ENCODE measurements at places on chromosomes 1 and 21. TPM values are rescaled to one million over a fixed set of nuclear protein-coding genes. Genes with fewer than 3 reads are reported as not detected.
A peak's percentile ranks its signal among the peaks of the same experiment; 100 is the strongest.

DNA sequence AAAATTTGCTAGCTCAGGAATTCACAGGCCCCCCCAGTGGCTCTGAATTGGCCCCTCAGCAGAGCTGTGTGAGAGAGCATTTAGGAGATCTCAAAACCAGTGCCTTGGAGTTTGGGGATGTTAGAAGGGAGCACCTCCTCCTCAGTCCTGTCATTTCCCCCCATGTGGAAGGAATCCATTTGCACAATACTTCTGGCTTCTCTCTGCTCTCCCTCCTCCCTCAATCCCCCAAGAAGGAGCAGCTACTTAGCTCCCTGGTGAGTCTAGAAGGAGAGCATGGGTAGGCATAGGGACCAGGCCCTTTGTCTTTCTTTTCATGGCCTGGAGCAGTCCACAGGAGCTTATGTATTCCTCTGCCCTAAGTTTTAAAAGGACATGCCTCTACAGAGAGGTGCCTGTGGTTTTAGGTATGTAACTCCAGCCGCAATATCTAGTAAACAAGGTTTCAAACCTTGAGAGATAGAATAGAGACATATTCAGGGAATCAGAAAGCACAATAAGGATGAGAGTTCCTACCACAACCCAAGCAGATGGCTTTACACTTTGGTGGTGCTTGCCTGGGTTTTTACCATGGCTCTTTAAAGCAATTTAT, 199.4 kb downstream of the FCRL5 start:
- H3K4me1 ChIP-seq = no peaks in the 10 kb centered on the region
- no peak overlapping the region for H3K27ac ChIP-seq
- H3K27me3 ChIP-seq = no peaks in the 10 kb centered on the region
- H3K36me3 ChIP-seq = no peaks in the 10 kb centered on the region

GRCh38 chr1:228999446-229000170, 264.3 kb downstream of the RHOU start:
- no peak overlapping the region for H3K27ac ChIP-seq
- no peaks in the 10 kb centered on the region for H3K4me1 ChIP-seq
- H3K36me3 ChIP-seq = no peaks in the 10 kb centered on the region
- no peaks in the 10 kb centered on the region for H3K27me3 ChIP-seq

Gene KRTAP13-2
- not detected for total RNA-seq

- no peaks in the 10 kb centered on the region for H3K4me1 ChIP-seq
- peak; percentile 79 for DNase-seq
- H3K27ac ChIP-seq = peak within 1 kb of the TSS; percentile 36
- H3K4me3 ChIP-seq = no peak within 1 kb of the TSS
- no peaks in the 10 kb centered on the region for H3K36me3 ChIP-seq
- H3K27me3 ChIP-seq = no peaks in the 10 kb centered on the region
These were observed at the start of gene SMPDL3B for GRCh38 chr1:27934818-27935549. TSS of gene SMPDL3B (plus strand) at chr1:27935000. CDS start at chr1:27935184, 184 bp downstream.

GRCh38 chr1:107263291-107263915, 122.6 kb downstream of the NTNG1 start:
- DNase-seq = no peak
- no peaks in the 10 kb centered on the region for H3K36me3 ChIP-seq
- no peak overlapping the region for H3K27ac ChIP-seq

Gene EFCAB14
- total RNA-seq = 86.6 TPM

- DNase-seq = no peak
- no peaks in the 10 kb centered on the region for H3K4me1 ChIP-seq
- no peak overlapping the region for H3K4me3 ChIP-seq
- H3K27me3 ChIP-seq = no peaks in the 10 kb centered on the region
- H3K36me3 ChIP-seq = no peaks in the 10 kb centered on the region
- no peak overlapping the region for H3K27ac ChIP-seq
These were observed 113.1 kb downstream of the KCNJ6 start for GRCh38 chr21:37803101-37803651.

GRCh38 chr1:203475012-203475981, at the start of gene PRELP:
TSS of gene PRELP (plus strand) at chr1:203475806. CDS start at chr1:203483185, 7,379 bp downstream.
- H3K27me3 ChIP-seq = no peaks in the 10 kb centered on the region
- H3K27ac ChIP-seq = peak within 1 kb of the TSS; percentile 64
- H3K36me3 ChIP-seq = no peaks in the 10 kb centered on the region
- peak within 1 kb of the TSS; percentile 34 for H3K4me3 ChIP-seq

Gene DNMT3L
- total RNA-seq = not detected

Gene CHI3L1
- not detected for total RNA-seq

- no peak overlapping the region for H3K27ac ChIP-seq
- DNase-seq = no peak
- no peak overlapping the region for H3K4me3 ChIP-seq
- H3K27me3 ChIP-seq = no peaks in the 10 kb centered on the region
- H3K36me3 ChIP-seq = no peaks in the 10 kb centered on the region
- H3K4me1 ChIP-seq = peaks cover 27% of the 10 kb centered on the region
These were observed 177.5 kb downstream of the VPS13D start for GRCh38 chr1:12407050-12407961.

Gene APCS
- not detected for total RNA-seq

- no peaks in the 10 kb centered on the region for H3K4me1 ChIP-seq
- no peak overlapping the region for H3K4me3 ChIP-seq
- DNase-seq = peak; percentile 24
- H3K27me3 ChIP-seq = no peaks in the 10 kb centered on the region
- H3K27ac ChIP-seq = peak overlapping the region; percentile 24
These were observed 1.8 kb downstream of the SHC1 start for GRCh38 chr1:154968731-154969130.

Gene UBXN10
- total RNA-seq = 5.7 TPM

Gene ADGRB2
- total RNA-seq = 39.1 TPM

Gene AIRE
- not detected for total RNA-seq

- DNase-seq = no peak
- H3K4me1 ChIP-seq = no peaks in the 10 kb centered on the region
- H3K4me3 ChIP-seq = no peak overlapping the region
- no peaks in the 10 kb centered on the region for H3K27me3 ChIP-seq
- no peak overlapping the region for H3K27ac ChIP-seq
- no peaks in the 10 kb centered on the region for H3K36me3 ChIP-seq
These were observed 235.3 kb upstream of the ESRRG start for GRCh38 chr1:216958569-216958968.

Gene OSCP1
- 0.67 TPM for total RNA-seq

DNA sequence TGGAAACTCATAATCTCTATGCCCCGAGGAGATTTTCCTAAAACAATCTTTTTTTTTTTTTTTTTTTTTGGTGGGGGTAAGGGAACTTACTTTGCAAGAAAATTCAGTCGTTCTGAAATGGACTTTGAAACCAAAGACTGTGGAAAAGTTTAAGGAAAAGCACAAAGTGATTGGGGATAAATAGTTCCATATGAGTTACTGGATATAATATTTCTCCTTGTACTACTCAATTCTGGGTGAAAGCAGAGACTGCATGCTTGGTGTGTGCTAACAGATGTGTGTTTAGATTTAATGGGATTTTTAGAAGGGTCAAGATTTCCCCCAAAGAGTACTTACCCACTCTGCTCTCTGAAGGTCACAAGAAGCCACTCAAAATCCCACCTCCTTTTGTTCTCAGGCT, 204.9 kb upstream of the USP24 start:
- H3K36me3 ChIP-seq = no peaks in the 10 kb centered on the region
- no peaks in the 10 kb centered on the region for H3K27me3 ChIP-seq
- no peaks in the 10 kb centered on the region for H3K4me1 ChIP-seq
- H3K27ac ChIP-seq = no peak overlapping the region

Gene ADAMTSL4
- 18.6 TPM for total RNA-seq

DNA sequence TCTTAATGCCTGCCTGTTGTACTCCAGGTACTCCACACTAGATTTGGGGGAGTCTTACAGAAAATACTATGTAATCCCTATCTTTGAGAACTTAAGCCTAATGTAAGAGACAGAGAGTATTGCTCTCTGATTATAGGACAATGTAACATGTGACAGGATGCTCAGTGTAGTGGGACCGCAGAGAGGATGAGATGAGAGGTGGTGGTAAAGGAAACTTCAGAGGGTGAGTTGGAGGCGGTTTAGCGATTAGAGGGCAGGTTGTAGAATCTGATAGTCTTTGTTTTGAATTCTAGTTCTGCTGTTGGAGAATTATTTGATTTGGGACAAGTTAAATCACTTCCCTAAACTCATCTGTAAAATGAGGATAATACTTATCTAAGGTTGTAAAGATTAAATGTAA, 5.4 kb downstream of the SOAT1 start:
- peaks cover 9% of the 10 kb centered on the region for H3K4me1 ChIP-seq
- peaks cover 8% of the 10 kb centered on the region for H3K36me3 ChIP-seq
- no peak overlapping the region for H3K4me3 ChIP-seq
- DNase-seq = peak; percentile 65
- no peaks in the 10 kb centered on the region for H3K27me3 ChIP-seq

Gene TRMT1L
- 8.4 TPM for total RNA-seq

DNA sequence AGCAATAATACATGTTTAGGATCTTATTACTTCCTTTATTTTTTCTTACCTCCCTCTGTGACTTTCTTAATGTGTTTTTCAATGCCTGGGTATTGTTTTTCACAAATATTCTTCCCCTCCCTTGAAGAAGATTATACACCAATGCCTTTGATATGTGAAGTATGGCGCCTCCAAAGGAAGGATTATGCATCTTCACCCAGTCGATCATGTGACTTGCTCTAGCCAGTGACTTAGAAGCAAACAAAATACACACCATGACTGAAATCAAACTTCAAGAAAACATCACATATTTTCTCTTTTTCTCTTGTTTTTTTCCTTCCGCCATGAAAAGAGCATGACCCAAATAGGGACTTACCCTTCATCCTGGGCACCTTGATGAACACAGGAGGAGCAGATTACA, 297.1 kb downstream of the NCAM2 start:
- no peaks in the 10 kb centered on the region for H3K27me3 ChIP-seq
- H3K4me1 ChIP-seq = no peaks in the 10 kb centered on the region
- no peak for DNase-seq
- H3K27ac ChIP-seq = no peak overlapping the region
- no peaks in the 10 kb centered on the region for H3K36me3 ChIP-seq
- H3K4me3 ChIP-seq = no peak overlapping the region

Gene RCSD1
- total RNA-seq = 11.9 TPM

DNA sequence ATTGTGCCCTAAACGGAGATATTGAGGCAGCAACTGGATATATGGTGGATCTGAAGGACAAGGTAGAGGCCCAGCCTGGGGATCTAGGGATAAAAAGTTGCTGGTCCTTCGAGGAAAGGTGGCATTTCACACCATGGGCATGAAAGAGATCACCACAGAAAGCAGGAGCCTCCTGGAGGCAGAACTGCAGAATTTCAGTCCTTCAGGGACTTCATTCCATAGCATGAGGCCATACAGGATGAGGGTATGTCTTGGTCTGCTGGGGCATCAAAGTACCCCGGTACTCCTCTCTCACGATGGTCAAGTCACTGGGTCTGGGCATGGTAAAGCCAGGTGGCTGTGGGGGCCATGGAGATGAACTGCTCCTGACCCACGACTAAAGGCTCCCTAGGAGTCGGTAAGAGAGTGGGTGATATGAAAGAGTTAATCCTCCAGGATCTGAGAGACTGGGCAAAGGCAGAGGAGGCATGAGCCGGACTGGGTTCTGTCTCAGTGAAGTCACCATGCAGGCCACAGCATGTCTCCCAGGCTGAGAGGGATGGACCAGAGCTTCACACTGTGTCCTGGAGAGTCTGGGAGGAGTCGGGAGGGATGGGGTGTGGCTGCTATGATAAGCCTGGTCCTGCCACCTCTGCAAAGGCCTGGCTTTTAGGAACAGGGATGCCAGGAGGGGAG, 5.8 kb upstream of the SPRR5 start:
- no peak for DNase-seq
- H3K36me3 ChIP-seq = no peaks in the 10 kb centered on the region
- H3K27me3 ChIP-seq = no peaks in the 10 kb centered on the region
- no peak overlapping the region for H3K27ac ChIP-seq

GRCh38 chr1:98068016-98068415, 147.2 kb upstream of the DPYD start:
- H3K36me3 ChIP-seq = no peaks in the 10 kb centered on the region
- no peak for DNase-seq
- H3K27me3 ChIP-seq = no peaks in the 10 kb centered on the region
- no peaks in the 10 kb centered on the region for H3K4me1 ChIP-seq
- no peak overlapping the region for H3K4me3 ChIP-seq
- H3K27ac ChIP-seq = no peak overlapping the region

GRCh38 chr21:15826908-15827601, 97.3 kb downstream of the USP25 start:
- no peak overlapping the region for H3K27ac ChIP-seq
- DNase-seq = no peak
- H3K27me3 ChIP-seq = no peaks in the 10 kb centered on the region
- H3K4me1 ChIP-seq = no peaks in the 10 kb centered on the region
- no peaks in the 10 kb centered on the region for H3K36me3 ChIP-seq

GRCh38 chr21:46156378-46156645, 933 bp upstream of the FTCD start:
- no peaks in the 10 kb centered on the region for H3K36me3 ChIP-seq
- H3K4me3 ChIP-seq = no peak overlapping the region
- H3K27ac ChIP-seq = no peak overlapping the region
- no peaks in the 10 kb centered on the region for H3K27me3 ChIP-seq
- DNase-seq = no peak
- peaks cover 4% of the 10 kb centered on the region for H3K4me1 ChIP-seq

- no peak overlapping the region for H3K4me3 ChIP-seq
- no peak for DNase-seq
- H3K4me1 ChIP-seq = no peaks in the 10 kb centered on the region
- no peaks in the 10 kb centered on the region for H3K36me3 ChIP-seq
- H3K27me3 ChIP-seq = no peaks in the 10 kb centered on the region
These were observed 107.7 kb upstream of the PPP2R5A start for GRCh38 chr1:212177542-212177941.

GRCh38 chr1:76473591-76473990, 393.7 kb upstream of the ST6GALNAC5 start:
- H3K27ac ChIP-seq = no peak overlapping the region
- no peak for DNase-seq
- no peak overlapping the region for H3K4me3 ChIP-seq
- H3K4me1 ChIP-seq = no peaks in the 10 kb centered on the region

Gene IFI44L
- total RNA-seq = 11.6 TPM

Gene SLC44A3
- total RNA-seq = 43.6 TPM

Gene SPATC1L
- 2.1 TPM for total RNA-seq

Gene SMPDL3B
- total RNA-seq = 33.5 TPM

DNA sequence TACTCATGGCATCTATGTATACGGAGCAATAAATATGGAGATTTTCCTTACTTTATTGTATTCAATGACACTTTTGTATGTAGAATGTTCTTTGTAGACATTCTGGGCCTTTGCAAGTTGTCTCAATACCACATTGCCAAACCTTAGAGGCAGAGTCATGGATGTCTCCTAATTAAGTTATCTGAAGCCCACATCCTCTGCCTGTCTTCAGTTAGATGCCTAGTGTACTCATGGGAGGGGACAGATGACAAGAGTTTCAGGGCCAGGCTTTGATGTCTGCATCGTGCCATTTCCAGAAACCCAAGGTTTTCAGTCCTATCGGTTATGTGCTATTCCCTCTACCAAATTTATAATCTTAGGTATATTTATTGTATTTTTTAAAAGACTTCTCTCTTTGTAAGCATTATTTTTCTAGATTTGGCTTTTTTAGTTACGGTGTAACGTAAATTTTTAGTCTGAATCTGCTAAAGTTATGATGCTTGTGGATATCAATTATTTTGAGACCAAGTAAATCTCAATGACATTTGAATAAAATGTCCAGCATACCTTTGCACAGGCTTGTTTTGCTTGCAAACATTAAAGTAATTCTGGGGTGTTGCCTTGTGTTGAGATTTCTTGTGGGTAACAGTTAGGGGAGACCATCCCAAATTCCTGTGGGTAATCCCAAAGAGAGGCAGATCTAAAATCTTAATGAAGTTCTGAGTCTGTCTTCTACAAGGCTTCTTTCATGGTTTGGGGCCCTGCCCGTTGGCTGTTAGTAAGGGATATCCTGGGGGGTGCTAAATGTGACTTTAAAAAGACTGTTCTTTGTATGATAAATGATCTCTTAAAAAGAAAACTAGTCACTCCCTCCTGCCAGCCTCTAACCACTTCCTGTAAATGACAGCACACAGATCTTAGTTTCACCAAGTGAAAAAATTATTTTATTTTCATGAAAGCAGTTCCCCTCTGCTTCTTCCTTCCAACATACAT, 8.0 kb upstream of the MACF1 start:
- H3K27ac ChIP-seq = peak overlapping the region; percentile 85
- DNase-seq = peak; percentile 78
- H3K36me3 ChIP-seq = no peaks in the 10 kb centered on the region
- no peak overlapping the region for H3K4me3 ChIP-seq
- peaks cover 17% of the 10 kb centered on the region for H3K4me1 ChIP-seq
